SK-MEL-5 (cell line): ENCODE measurements at places on chromosomes 4 and X. TPM values are rescaled to one million over a fixed set of nuclear protein-coding genes. Genes with fewer than 3 reads are reported as not detected.
A peak's percentile ranks its signal among the peaks of the same experiment; 100 is the strongest.

CSN3 gene
- total RNA-seq: not detected in 2 replicates

HSPA4L gene
- 5.5 and 6.1 TPM in 2 replicates for total RNA-seq

TRO gene
- 12.4 and 13.4 TPM in 2 replicates for total RNA-seq

SOX3 gene
- total RNA-seq: not detected in 2 replicates

TSR2 gene
- total RNA-seq: 23.4 and 23.7 TPM in 2 replicates

DNA sequence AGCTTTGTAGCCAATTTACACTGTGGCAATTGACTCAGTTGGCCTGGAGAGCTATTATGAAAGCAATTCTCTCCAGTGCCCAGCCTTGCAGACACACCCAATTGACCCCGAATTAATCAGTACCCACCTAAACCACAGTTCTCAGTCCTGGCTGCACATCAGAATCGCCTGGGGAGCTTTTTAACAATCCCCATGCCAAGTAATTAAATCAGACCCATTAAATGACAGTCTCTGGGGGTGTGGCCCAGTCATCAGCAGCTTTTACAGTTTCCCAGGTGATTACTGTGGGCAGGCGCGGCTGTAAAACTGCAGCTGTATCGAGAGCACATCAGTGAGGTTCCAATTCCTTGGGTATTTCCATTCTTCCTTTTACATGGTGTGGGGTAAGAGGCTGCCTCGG, 460.9 kb upstream of the FAT1 start:
- DNase-seq: no peak

DNA sequence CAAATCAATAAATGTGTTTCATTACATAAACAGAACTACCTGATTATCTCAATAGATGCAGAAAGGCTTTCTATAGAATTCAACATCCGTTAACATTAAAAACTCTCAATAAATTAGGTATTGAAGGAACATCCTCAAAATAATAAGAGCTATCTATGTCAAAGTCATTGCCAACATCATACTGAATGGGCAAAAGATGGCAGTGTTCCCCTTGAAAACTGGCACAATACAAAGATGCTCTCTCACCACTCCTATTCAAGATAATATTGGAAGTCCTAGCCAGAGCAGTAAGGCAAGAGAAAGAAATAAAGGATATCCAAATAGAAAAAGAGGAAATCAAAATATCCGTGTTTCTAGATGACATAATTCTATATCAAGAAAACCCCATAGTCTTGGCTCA, 466.4 kb downstream of the MAGEE1 start:
- no peak for DNase-seq

GRCh38 chr4:109748114-109748513, 18.2 kb upstream of the PLA2G12A start:
- no peak for DNase-seq

DNA sequence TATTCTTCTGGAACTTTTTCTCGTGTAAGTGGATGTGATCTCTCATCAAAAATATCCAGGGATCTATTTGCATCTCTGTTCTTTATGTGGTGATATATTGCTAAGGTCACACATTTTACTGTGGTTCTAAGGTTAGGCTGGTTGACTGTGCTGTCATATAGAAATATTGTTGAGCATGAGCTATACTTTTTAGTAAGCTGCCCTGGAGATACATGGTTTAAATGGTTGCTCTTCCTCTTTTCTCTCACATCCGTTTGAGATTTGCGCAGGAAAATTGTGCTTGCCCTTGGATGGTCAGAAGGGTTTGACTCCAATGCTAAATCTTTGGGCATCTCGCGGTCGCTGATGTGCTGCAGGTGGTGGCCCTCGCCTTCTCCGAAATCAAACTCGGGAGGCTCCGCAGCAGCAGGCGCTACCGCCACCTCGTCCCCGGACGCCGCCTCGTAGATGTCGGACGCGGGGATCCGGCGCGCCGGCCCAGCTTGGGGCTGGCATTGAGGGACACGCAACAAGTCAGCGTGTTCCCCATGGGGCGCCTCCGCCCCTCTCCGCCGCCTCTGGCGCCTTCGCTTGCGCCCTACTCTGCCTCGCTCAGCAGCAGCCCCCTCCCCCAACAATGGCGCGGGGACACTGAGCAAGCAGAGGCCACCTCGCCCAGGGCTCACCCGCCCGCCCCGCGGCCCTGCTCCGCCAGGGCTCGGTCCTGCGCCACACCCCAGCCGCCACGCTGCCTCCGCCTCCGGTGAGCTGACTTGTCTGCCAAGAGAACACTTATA, 154.5 kb downstream of the MSN start:
- no peak for DNase-seq

DNA sequence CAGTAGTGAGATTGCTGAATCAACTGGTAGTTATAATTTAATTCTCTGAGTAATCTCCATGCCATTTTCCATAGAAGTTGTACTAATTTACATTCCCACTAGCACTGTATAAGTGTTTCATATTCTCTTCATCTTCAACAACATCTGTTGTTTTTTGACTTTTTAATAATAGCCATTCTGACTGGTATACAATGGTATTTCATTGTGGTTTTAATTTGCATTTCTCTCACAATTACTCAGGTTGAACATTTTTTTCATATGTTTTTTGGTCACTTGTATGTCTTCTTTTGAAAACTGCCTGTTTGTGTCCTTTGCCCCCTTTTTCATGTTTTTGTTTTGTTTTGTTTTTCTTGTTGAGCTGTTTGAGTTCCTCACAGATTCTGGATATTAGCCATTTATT, 880.2 kb downstream of the RAPGEF2 start:
- no peak for DNase-seq

- peak; percentile 85 for DNase-seq
Observed at GRCh38 chr4:73729534-73730165, 10.7 kb upstream of the CXCL8 start.

GRCh38 chrX:118370921-118371624, 25.2 kb downstream of the WDR44 start:
- no peak for DNase-seq
